ENCODE measurements at places on chromosomes 11 and 22. TPM values are rescaled to one million over a fixed set of nuclear protein-coding genes. Genes with fewer than 3 reads are reported as not detected.

PGR gene
- polyA plus RNA-seq: 0.44 TPM

GRCh38 chr22:32958001-32958400, 100.2 kb downstream of the SYN3 start:
- peak; percentile 58 for DNase-seq
- no peaks in the 10 kb centered on the region for H3K4me1 ChIP-seq
- no peaks in the 10 kb centered on the region for H3K36me3 ChIP-seq
- no peaks in the 10 kb centered on the region for H3K27me3 ChIP-seq

RAPSN gene
- polyA plus RNA-seq: 0.20 TPM

- H3K27ac ChIP-seq: no peak overlapping the region
- H3K4me3 ChIP-seq: no peak overlapping the region
- no peaks in the 10 kb centered on the region for H3K27me3 ChIP-seq
Observed at GRCh38 chr11:3775736-3776406, 21.5 kb downstream of the NUP98 start.

DNA sequence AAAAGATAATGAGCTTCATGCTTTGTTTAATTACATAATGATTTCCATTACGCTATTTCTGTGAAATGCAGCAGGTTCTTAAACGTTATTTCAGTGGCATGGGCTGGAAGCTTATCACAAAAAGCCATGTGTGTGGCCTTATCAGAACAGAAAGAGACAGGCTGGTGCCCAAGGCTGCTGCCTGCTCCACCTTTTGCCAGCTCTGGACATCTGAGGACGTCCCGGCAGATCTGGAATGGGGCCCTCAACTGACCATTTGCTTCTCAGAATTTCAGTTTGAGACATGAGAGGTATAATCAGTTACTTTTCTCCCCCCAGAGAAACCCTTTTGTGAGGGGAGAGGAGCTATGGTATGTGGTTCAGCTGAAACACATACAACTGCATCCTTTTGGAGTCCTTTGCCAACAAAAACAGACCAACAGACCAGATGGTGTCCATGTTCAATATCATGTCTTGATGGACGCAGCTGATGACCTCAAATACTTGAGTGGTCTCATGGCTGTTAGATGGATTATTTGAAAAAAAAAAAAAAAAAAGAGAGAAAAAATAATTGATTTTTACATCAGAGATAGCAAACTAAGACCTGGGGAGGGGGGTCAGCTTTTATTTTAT, 8.6 kb downstream of the CDPF1 start:
- peaks cover 6% of the 10 kb centered on the region for H3K36me3 ChIP-seq
- no peak overlapping the region for H3K27ac ChIP-seq
- no peak overlapping the region for H3K4me3 ChIP-seq
- no peak for DNase-seq

DNA sequence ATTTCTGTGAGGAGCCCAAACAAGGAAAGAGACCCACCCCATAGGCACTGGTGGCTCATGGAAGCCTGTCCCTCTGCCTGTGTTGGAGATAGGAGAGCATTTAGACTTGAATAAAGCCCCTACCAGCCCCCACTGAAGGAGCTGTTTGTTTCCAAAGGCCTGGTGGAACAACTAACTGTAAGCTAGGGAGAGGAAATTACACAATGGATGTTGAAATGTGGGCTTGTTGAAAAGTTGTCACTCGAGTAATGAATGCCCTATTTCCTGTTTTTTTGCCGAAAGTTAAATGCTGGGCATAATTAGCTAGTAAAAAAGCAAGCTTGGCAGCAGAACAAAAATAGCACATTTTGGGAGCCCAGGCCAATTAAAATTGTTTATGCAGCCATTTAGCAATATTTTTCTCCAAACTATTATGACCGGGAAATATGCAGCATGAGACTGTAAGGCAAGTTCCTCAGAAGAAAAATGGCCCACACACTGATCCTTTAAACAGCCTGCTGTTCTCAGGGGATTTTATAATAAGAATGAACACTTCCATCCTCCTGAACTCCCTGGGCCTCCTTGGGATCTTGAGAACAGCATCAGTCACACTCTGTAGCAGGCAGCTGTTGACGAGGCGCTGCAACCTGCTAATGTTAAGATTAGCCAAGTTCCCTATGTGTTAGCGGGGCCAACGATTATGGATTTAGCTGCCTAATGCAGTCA, 38.6 kb upstream of the LMO2 start:
- peak overlapping the region; percentile 57 for H3K27ac ChIP-seq
- no peaks in the 10 kb centered on the region for H3K36me3 ChIP-seq
- no peak for DNase-seq
- H3K4me1 ChIP-seq: peaks cover 20% of the 10 kb centered on the region

C11orf91 gene
- polyA plus RNA-seq: not detected

LMNTD2 gene
- polyA plus RNA-seq: 9.2 TPM

- H3K27ac ChIP-seq: no peak overlapping the region
- no peak for DNase-seq
- H3K27me3 ChIP-seq: no peaks in the 10 kb centered on the region
- no peaks in the 10 kb centered on the region for H3K4me1 ChIP-seq
Observed at GRCh38 chr11:34284156-34284555, 73.7 kb downstream of the ABTB2 start.

DNA sequence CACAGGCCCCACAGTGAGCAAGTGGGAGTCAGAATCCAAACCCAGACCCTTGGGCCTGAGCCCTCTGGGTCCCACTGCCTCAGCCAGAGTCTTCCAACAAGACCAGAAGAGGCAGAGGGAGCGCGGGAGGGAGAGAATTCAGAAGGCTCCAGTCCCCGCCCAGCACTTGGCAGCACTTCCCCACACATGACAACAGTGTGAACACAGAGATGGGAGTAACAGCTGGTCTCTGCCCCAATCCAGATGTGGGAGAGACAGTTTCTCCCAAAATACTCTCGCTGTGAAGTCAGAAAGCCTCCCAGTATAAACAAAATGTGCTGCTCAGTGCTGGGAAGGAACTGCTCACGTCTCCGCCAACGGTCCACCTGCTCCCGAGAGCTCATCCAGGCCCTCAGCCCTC, 219.9 kb downstream of the MN1 start:
- H3K36me3 ChIP-seq: no peaks in the 10 kb centered on the region
- H3K4me3 ChIP-seq: no peak overlapping the region
- H3K27me3 ChIP-seq: no peaks in the 10 kb centered on the region
- peaks cover 17% of the 10 kb centered on the region for H3K4me1 ChIP-seq
- peak; percentile 94 for DNase-seq
- no peak overlapping the region for H3K27ac ChIP-seq

SCGB1D2 gene
- polyA plus RNA-seq: not detected

DNA sequence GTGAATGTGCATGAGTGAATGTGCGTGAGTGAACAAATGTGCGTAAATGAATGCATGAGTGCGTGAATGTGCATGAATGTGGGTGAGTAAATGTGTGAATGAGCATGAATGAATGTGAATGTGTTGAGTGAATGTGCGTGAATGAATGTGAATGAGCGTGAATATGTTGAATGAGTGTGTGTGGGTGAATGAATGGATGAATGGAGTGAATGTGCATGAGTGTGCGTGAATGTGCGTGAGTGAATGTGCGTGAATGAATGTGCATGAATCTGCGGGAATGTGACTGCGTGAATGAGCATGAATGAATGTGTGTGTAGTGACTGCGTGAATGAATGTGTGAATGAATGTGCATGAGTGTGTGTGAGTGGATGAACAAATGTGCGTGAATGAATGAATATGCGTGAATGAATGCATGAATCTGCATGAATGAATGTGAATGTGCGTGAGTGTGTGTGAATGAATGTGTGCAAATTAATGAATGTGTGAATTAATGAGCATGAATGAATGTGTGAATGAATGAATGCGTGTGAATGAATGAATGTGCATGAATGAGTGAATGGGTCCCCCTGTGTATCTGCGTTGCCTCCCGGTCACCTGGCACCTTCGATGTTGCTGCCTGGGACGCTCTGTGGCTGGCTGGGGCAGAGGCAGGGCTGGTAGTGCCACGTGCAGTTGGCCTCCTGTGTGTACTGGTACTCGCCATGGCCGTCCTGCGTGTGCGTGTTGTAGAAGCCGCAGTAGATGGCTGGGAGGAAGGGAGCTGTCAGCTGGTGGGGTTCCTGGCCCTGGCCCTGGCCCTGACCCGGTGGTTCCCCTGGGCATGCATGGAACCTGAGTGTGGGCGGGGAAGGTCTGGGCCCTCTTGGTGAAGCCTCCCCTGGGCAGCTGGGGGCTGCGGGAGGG, 13.4 kb downstream of the MUC6 start:
- no peaks in the 10 kb centered on the region for H3K27me3 ChIP-seq
- no peak overlapping the region for H3K27ac ChIP-seq
- no peak overlapping the region for H3K4me3 ChIP-seq
- H3K36me3 ChIP-seq: no peaks in the 10 kb centered on the region
- no peaks in the 10 kb centered on the region for H3K4me1 ChIP-seq
- no peak for DNase-seq

DNA sequence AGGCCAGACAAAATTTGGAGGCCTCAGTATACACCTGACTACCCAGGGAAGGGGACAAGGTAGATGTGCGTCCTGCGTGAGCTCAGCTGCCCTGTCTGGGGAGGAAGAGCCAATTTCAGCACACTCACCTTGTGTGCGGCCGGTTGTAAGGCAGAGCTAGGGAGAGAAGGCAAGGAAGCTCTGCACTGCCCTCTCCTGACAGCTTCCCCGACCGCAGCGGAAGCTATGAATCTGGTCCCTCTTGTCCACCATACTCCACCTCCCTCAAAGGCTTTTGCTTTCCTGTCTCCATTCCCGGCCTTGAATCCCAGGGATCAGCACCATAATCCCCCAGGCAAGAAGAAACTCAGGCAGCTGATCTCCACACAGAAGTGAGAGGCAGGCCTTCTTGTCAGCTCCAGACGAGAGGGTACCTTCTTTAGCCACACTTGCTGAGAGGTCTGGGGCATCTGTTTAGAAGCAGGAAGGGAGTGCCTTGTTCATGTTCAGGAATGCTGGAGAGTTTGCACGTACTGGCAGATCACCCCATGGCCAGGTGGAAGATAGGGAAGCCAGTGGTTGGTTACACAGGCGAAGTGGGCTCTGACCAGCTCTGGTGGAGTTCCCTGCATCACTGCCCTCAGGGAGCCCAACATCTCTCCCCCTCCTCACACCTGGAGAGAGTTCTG, 62.5 kb downstream of the FEZ1 start:
- DNase-seq: peak; percentile 78
- no peaks in the 10 kb centered on the region for H3K4me1 ChIP-seq
- H3K4me3 ChIP-seq: no peak overlapping the region

DNA sequence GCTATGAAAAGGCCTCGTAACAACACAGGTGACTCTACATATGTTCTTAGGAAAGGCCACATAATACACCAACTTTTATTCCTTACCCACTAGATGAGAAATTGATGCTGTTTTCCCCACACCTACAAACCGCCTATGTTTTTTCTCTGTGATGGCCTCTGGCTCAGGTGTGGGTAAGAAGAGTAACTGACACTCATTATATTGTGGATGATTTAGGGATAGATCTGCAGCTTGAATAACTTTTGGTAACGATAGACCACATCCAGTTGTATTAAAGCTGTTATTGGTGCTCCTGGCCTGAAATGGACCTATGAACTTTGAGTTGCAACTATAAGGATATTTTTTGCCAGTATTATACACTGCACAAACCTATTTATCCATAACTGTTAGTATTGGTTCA, 3.6 kb downstream of the LDHA start:
- H3K4me3 ChIP-seq: no peak overlapping the region
- no peaks in the 10 kb centered on the region for H3K27me3 ChIP-seq
- peaks cover 38% of the 10 kb centered on the region for H3K4me1 ChIP-seq

SLC29A2 gene
- 5.8 TPM for polyA plus RNA-seq

TTC28 gene
- polyA plus RNA-seq: 4.4 TPM

DNA sequence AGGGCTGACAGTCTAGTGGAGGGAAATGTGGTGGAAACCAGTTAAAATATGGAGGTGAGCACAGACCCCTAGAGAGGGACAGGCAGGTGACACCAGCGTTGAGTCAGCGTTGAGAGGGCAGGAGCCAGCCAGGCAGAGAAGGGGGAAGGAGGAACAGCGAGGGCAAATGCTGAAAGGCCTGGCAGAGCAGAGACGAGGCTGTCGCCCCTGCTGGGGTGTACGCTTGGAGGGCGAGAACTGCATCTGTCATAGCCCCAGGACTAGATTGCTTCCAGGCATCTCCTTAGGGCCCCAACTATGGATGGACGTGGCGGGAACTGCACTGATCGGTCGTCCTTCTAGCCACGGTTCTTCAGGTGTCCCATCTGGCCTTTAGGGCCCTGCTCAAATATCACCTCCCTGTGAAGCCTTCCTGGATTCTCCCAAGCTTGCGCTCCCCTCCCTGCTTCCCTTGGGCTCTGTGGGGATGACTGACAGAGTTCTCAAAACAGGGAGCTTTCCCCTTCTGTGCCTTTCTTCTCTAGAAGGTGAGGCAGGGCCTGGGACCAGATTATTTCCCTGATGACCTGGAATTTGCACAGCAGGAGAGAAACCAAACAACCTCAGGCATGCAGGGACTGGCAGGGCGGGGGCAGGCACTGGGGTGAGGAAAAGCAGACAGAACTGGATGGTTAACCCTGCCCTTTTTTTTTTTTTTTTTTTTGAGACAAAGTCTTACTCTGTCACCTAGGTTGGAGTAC, 11.1 kb downstream of the SYNGR1 start:
- H3K27me3 ChIP-seq: no peaks in the 10 kb centered on the region
- no peak overlapping the region for H3K27ac ChIP-seq
- peak; percentile 58 for DNase-seq

- H3K27me3 ChIP-seq: no peaks in the 10 kb centered on the region
- DNase-seq: peak; percentile 87
- H3K27ac ChIP-seq: peak overlapping the region; percentile 47
- H3K4me3 ChIP-seq: peak overlapping the region; percentile 3
- H3K4me1 ChIP-seq: peaks cover 76% of the 10 kb centered on the region
Observed at GRCh38 chr22:31625661-31626426, 36.2 kb downstream of the PISD start.

DNA sequence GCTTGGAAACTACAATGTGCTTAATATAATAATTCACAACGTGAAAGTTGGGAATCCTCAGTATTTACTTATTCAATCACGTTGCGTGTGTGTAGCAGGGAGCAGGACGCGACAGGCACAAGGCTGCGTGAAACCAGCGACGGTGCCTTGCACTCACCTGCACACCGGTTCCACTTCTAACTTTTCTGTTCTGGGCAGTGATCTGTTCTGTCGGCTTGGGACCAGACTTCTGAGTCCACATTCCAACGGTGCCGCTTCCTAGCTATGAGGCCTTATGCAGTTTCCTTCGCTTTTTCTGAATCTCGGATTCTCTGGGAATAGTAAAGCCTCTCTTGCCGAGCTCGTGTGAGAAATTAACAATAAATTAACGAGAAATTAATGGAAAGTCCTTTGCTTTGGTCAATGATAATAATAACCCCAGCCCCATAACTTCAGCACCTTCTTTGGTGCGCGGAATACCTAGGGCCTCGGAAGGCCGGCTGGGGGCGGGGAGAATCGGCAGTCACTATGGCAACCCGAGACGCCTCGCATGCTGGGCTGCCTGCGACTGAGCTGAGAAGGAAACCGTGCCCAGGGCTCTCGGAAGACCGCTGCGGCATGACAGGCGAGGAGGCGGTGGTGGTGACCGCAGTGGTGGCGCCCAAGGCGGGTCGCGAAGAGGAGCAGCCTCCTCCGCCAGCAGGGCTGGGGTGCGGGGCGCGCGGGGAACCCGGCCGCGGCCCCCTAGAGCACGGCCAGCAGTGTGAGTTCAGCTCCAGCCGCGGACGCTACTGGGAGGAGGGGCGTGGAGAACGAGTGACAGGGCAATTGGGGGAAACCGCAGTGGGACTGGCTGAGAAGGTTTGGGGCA, at the start of gene C11orf97:
Gene C11orf97, plus strand, starts transcription at position 530 of the 850 bp plus-strand sequence. Its CDS starts 68 bp downstream, at position 598.
- H3K27me3 ChIP-seq: no peaks in the 10 kb centered on the region
- H3K4me3 ChIP-seq: peak within 1 kb of the TSS; percentile 75
- no peak within 1 kb of the TSS for H3K27ac ChIP-seq
- H3K36me3 ChIP-seq: no peaks in the 10 kb centered on the region
- DNase-seq: peak; percentile 87

GGTLC2 gene
- not detected for polyA plus RNA-seq
